ENCODE measurements at places on chromosomes 1 and 21.

GRCh38 chr1:156464825-156465452 is 35.6 kb downstream of the MEF2D start:
- no peak for DNase-seq

- DNase-seq, result no peak
Measured at GRCh38 chr1:106926803-106927582, 129.5 kb upstream of the PRMT6 start.

DNA sequence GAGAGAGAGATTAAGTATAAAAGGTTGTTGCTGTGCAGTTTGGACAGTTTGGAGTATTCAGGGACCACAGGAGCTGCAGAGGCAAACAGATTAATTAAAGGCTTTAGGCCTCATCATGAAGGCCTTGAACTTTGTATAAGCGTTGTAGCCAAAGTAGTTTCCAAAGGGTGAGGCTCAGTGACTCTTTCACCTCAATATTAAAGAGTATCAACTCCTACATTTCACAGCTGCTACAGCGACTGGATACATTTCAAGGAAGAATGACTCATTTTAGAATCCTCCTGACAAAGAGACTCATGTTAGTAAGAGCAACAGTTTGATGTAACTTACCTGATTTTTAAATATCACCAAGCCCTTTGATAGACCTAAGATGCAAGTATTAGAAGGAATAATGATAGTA is 355.5 kb downstream of the HLX start:
- peak; percentile 55 for DNase-seq

DNA sequence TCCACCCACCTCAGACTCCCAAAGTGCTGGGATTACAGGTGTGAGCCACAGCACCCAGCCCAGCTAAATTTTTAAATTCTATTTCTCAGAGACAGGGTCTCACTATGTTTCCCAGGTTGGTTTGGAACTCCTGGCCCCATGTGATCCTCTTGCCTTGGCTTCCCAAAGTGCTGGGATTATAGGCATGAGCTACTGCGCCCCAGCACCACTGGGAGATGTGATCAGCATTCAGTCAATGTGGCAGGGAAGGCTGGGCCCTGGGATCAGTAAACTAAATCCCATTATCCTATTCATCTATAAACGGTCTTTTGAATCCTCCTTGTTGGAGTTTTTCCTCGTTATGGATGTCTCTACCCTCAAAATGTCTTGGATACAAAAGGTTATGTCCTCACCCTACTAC is 113.5 kb downstream of the PGBD5 start:
- no peak for DNase-seq

GRCh38 chr1:114167226-114167625 is 13.6 kb upstream of the SYT6 start:
- DNase-seq, result no peak

DNA sequence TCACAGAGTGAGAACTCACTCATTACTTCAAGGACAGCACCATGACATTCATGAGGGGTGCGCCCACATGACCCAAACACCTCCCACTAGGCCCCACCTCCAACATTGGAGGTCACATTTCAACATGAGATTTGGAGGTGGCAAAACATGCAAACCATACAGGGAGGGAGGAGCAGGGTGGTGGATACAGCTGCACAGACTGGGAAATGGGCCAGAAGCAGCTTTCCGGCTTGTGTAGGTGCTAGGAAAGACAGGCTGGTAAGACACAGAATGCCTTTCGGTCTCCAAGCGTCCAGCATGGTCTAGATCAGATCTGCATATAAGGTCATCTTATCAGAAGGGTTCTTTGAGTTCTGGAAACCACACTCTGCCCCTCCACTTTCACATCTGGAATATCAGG is 35.1 kb upstream of the TINAGL1 start:
- no peak for DNase-seq

DNA sequence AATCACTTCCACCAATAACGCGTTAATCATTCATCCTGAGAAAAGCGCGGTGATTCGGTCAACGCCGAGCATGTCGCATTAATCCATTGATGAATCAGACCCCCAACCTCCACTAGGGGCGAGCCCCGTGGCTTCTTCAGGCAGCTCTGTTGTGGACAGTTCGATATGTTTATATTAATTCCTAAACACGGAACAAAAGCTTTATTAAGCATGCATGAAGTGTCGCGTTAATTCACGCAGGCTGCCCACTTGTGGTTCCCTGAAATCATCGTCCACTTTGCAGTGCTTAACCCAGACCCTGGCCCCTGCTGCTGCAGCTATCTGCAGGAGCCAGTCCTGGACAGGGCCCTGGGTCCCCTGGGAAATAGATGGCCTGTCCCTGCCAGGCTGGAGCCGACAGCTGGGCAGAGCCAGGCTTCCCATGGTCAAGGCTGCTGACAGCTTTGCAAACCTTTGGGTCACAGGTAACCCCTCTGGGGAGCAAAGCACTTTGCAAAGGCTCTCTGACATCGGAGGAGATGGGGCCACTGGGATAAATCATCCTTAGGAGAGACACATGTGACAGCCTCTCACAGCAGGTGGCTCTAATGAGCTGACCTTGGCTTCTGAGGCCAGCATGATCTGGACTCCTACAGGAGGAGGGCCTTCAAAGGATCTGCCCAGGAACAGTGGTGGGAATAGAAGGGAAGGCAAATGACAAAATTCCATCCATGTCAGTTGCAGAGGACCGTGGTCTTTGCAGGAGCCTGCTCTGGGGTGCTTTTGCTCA is 137.0 kb upstream of the AJAP1 start:
- no peak for DNase-seq

DNA sequence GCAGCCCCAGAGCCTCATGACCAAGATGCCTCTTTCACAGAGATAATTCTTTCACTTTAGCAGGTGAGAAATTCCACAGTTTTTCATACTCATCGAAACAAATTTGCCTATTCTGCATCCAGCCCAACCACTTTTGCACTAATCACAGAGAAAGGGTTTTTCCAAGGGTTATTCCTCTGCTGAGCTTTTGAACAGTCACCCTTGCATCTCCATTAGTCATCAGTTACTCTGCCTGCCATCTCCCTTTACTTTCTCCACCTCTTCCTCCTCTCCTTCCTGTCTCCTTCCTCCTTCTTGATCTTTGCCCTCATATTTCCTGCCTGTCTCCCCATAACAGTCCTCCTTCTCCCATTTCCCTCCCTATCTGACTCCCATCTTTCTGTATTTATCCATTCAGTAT is 43.9 kb downstream of the FH start:
- peak; percentile 60 for DNase-seq

GRCh38 chr1:165988817-165989216 is 161.4 kb downstream of the UCK2 start:
- DNase-seq, result no peak

DNA sequence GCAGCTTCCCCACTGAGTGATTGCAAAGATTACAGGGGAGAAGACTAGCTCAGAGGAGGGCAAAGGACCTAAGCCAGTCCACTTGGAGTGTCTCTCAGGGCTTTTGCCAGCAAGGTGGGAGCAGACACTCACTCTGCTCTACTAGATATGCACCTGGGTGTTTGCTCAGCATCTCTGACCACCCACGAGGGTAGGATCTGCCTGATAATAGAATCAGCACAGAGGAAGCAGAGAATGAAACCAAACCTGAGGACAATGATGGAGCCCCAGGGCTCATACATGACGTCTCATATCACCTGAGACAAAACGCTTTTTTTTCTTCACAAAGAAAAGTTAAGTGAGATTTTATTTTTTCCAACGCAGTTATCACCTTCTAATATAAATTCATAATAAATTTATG is 79.4 kb downstream of the RRAGC start:
- DNase-seq, result no peak

DNA sequence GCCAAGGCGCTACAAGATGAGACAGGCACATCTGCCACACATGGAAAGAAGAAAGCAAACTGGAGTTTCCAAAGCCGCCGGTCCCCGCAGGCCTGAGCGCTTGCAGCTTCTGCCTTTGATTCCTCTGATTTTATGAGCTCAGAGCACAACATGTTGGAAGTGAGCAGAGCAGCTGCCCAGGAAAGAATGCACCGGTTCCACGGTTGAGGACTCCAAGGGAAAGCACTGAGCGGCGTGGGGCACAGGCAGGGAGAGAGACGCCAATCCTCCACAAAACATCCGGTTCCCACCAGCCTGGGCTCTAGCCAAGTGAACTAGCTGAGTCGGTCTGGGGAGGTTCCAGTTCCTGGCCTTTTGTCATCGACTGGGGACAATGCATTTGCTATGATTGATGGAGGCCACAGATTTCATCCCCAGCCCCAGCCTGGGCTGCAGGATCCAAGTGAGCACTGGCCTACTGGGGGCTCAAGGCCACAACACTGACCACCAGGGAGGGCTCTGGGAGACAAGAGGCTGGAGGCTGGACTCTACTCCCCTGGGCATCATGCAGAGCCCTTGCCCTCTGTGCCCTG is 253.1 kb upstream of the IRF2BP2 start:
- peak; percentile 94 for DNase-seq

DNA sequence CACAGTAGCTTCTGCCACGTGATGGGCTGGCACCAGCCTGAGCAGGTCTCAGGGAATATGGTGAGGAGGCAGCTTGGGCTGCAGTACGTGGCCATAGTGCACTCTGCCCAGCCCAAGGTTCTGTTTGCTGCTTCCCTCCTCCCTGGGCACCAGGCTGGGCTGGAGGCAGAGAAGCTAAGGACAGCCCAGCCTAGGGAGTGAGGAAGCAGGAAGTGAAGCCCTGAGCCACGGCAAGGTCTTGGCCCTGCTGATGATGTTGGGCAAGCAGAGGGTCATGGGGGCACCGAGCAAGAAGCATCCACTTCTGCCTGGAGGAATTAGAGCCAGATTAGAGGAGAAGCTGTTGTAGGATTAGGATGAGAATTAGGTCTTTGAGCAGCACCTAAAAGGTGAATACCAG is 326.7 kb upstream of the VAMP3 start:
- DNase-seq, result no peak

DNA sequence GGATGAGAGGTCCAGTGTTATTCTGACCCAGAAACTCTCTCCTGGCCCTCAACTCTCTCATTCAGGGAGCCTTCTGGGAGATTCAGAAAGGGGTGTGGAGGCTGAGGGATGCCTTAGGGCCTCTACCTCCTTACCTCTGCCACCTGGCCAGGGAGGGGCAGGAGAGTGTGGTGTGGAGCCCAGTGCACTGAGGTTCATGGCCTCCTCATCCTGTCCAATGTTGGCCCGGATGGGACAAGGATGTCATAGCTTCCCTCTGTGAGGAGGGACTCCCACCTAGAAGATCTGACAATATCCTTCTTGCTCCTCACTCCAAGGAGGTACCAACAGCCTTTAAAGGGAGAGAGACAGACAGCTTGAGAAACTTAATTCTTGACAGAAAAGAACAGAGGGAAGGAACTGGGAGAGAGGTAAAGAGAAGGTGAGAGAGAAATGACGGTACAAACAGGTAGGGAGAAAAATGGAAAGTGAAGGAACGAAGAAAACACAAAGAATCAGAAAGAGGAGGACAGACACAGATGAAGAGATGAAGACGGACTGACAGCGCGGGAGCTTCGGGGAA is 779 bp downstream of the BEND5 start:
- no peak for DNase-seq

- DNase-seq, result peak; percentile 61
Measured at GRCh38 chr1:1230656-1231399, 973 bp downstream of the SDF4 start.

DNA sequence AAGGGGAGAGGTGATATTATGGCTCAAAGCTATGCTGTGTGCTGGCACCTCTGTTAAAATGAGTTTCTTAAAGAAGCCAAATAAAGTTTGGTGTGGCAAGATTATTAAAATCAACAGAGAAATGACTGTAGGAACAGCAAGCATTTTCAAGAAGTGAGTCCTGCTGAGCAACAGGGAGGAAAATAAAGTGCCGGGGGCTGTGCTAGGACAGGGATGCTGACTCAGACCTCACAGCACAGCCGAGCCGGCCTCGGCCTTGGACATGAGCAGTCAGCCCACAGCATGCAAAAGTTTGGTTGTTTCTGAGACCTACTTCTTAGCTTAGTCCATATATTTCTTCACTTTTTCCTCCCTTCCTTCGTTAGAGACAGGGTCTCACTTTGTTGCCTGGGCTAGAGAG is 19.2 kb downstream of the CNIH3 start:
- peak; percentile 94 for DNase-seq

GRCh38 chr1:63888984-63889383 is 115.2 kb downstream of the ROR1 start:
- peak; percentile 61 for DNase-seq

GRCh38 chr1:52164604-52165003 is 22.7 kb downstream of the ZFYVE9 start:
- DNase-seq, result no peak

- DNase-seq, result peak; percentile 51
Measured at GRCh38 chr1:171188388-171189266, 3.5 kb downstream of the FMO2 start.

- peak; percentile 77 for DNase-seq
Measured at GRCh38 chr1:150281221-150281757, 1.1 kb upstream of the CIART start.

Measured in M059J (cell line).